ENCODE measurements at places on chromosomes 7 and 10. TPM values are rescaled to one million over a fixed set of nuclear protein-coding genes. Genes with fewer than 3 reads are reported as not detected.

Gene TRPV5
- not detected for total RNA-seq

Gene FAM180A
- total RNA-seq, result not detected

Gene ENKUR
- total RNA-seq, result 0.13 TPM

Gene POU6F2
- total RNA-seq, result not detected

Gene NPTX2
- total RNA-seq, result 0.15 TPM

Gene CCDC172
- not detected for total RNA-seq

Gene SLC18A3
- not detected for total RNA-seq

Gene TRIM4
- 28.1 TPM for total RNA-seq

Gene ANKRD30A
- total RNA-seq, result not detected

Gene TRIM74
- total RNA-seq, result 0.46 TPM

Gene TMEM270
- total RNA-seq, result 0.72 TPM

Gene CLDN15
- 8.0 TPM for total RNA-seq

Gene PRTFDC1
- 3.0 TPM for total RNA-seq

Gene COBL
- 0.39 TPM for total RNA-seq

Gene CALML3
- total RNA-seq, result not detected

Gene STAG3
- 1.7 TPM for total RNA-seq

Gene CPA2
- total RNA-seq, result 0.87 TPM

Gene ZP3
- total RNA-seq, result 23.3 TPM

Gene SLC16A9
- total RNA-seq, result 0.13 TPM

Gene CPA4
- 3.1 TPM for total RNA-seq

Gene FBXL13
- 2.5 TPM for total RNA-seq

Gene PNLIPRP3
- total RNA-seq, result not detected

Gene HOXA4
- total RNA-seq, result 0.39 TPM

Gene DLX5
- total RNA-seq, result not detected

Gene GPR158
- total RNA-seq, result 0.64 TPM

Gene NACAD
- 5.3 TPM for total RNA-seq

Gene TYW1B
- 2.3 TPM for total RNA-seq

Gene SFRP4
- 0.74 TPM for total RNA-seq

Gene ACBD7
- 1.8 TPM for total RNA-seq

Gene CALN1
- 0.05 TPM for total RNA-seq

Gene SCD
- 1,345 TPM for total RNA-seq

Gene GTPBP10
- 23.7 TPM for total RNA-seq

Gene EPHB6
- 0.54 TPM for total RNA-seq

Gene NFKB2
- 105 TPM for total RNA-seq

Gene NEUROG3
- total RNA-seq, result not detected

Gene VOPP1
- total RNA-seq, result 131 TPM

Gene MYPN
- total RNA-seq, result 39.1 TPM

Gene SHTN1
- total RNA-seq, result 67.8 TPM

Gene EGR2
- 0.82 TPM for total RNA-seq

Gene TLX1
- 0.13 TPM for total RNA-seq

Gene UPK3BL2
- 14.4 TPM for total RNA-seq

Gene USP6NL
- total RNA-seq, result 13.9 TPM

Gene NEUROD6
- total RNA-seq, result not detected

Gene ACSM6
- not detected for total RNA-seq

Gene HOXA5
- total RNA-seq, result 3.9 TPM

Gene KAZALD1
- 21.2 TPM for total RNA-seq

Gene NOD1
- total RNA-seq, result 8.1 TPM

Gene BEND7
- total RNA-seq, result 7.6 TPM

Gene RELN
- total RNA-seq, result 0.10 TPM

Gene ACTR3C
- total RNA-seq, result 6.5 TPM

Gene NKX1-2
- total RNA-seq, result 0.15 TPM

Gene PRKAR2B
- 0.51 TPM for total RNA-seq

Gene CCNJ
- total RNA-seq, result 15.2 TPM

Gene SEMA3E
- 7.3 TPM for total RNA-seq

Gene CRYGN
- 0.74 TPM for total RNA-seq

Gene TAS2R4
- 0.57 TPM for total RNA-seq

Gene AGR3
- not detected for total RNA-seq
